Renal pelvis (tissue), 12 donors: ENCODE measurements at places on chromosomes 1 and 21. TPM values are rescaled to one million over a fixed set of nuclear protein-coding genes. Genes with fewer than 3 reads are reported as not detected.

GRCh38 chr1:184533915-184534314 lies 147.1 kb downstream of the C1orf21 start:
- DNase-seq, result no peak

- no peak for DNase-seq
These were observed 26.2 kb upstream of the LYST start for GRCh38 chr1:235892734-235893413.

DNA sequence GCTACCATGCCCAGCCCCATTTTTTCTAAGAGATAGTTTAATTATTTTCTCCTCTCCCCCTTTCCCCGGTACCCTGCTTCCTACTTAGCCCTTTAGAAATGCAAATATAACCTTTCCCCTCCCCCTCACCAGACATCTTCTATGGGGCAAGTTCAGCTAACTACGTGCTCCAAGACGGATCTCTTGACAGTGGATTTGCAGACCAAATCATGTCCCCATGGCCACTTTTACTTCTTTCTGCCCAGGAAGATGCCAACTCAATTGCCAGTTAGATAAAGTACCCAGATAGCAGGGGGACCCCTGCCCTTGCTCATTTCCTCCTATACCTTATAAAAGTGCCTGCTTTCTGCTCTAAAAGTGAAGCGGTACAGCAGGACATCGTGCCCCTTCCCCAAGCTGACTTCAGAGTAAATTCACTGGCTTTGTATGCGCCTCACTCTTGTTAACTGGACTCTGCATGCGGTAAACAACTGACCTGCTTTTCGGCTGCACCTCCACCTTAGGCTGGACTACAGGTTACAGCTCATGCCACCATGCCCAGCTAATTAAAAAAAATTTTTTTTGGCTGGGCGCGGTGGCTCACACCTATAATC lies 7.4 kb downstream of the DNAJC11 start:
- DNase-seq, result no peak

The PM20D1 gene
- polyA plus RNA-seq, result 0.31 TPM

- no peak for DNase-seq
These were observed 82.0 kb downstream of the OLFML3 start for GRCh38 chr1:114061121-114061830.

The SLC9A1 gene
- polyA plus RNA-seq, result 25.8 TPM

The SAMD11 gene
- polyA plus RNA-seq, result 67.8 TPM

The NCAM2 gene
- polyA plus RNA-seq, result 5.9 TPM

The RGS5 gene
- polyA plus RNA-seq, result 11.5 TPM

GRCh38 chr1:109290998-109291397 lies 8.1 kb upstream of the PSRC1 start:
- DNase-seq, result no peak

The NUDT4B gene
- polyA plus RNA-seq, result 2.3 TPM

DNA sequence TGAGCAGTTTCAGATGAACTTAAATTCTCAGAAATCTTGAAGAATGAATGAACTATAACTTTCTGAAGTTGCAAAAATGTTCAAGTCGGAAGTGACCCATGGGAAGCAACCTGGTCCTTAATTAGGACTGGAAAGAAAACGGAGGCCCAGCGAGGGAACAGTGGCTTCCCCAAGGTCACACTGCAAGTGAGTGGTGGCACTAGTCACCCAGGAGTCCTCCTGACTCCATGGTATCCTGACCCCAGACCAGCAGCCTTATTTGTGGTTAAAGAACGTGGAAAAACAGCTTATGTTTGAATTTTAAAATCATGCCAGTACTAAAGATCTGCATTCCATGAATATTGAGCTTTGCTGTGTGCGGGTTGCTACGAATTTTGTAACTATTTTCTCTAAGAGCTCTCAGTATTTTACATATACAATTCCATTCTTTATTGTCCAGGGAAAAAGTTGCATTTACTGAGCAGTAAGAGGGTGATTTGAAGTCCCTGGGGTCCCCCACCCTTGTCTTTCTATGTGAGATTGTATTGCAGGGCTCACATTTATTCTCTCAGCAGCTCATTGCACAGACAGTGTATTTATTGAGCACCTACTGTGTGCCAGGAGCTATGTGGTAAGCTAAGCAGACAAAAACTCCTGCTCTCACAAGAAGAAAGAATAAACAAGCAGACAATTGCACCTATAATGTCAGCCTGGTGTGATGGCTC lies 61.6 kb upstream of the ATP5PO start:
- DNase-seq, result no peak

DNA sequence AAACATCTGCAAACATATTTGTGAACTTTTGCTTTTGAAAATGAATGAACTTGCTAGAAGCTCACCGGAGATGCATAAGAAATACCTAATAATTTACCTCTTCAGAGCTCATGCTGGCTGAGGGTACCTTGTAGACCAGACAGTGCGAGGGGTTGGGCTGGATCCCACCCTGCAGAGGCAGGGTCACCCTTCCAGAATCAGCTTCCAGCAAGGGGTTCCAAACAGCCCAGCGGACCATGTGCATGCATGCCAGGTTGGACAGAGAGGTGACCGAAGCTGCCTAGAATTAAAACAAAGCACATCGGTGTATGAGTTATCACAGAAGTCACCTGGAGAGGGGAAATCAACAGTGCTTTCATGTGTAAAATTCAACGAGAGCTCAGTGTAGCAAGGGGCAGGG lies 59.2 kb downstream of the NPHP4 start:
- no peak for DNase-seq

The TCP10L gene
- 2.4 TPM for polyA plus RNA-seq

DNA sequence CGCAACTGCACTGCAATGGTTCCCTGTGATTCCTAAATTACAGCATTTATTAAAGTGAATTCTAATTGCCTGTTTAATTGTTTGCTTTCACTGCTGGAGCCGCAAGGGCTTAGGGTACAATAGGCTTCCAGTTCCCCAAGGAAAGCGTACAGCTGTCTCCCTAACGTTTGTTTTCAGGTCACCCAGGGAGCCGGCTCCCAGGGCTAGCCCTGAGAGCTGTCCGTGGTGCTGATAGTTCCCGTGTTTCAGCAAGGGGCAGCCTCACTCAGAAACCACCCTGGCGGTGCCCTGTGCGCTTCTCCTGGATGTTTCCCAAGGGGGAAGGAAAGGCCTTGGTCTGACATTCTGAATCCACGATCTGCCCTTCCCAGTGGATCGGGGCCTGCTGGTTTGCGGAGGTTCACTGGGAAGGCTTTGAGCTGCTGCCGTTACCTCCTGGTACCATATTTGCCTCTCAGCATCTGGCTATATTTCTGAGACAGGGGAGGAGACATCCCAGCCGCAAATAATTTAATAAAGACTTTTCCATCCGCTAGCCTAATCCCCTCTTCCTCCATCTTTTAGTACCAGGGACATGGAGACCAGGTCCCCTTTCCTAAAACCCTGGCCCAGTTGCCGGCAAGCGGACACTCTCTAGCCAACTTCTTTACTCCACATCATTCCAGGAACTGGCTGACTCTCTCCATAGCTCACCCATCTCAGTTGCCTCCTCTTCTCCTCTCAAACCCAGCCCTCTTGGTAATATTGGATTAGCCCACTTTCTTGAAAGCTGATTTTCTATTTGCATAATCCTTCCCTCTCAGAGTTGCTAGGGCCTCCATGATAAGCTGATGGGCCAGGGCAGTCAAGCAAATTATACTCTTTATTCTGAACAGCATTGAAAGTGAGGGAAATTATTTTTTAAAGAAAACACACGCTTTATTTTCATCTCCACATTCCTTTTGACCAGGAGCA lies 149.0 kb downstream of the IGSF21 start:
- peak; percentile 81 for DNase-seq

The CD1D gene
- 5.7 TPM for polyA plus RNA-seq

DNA sequence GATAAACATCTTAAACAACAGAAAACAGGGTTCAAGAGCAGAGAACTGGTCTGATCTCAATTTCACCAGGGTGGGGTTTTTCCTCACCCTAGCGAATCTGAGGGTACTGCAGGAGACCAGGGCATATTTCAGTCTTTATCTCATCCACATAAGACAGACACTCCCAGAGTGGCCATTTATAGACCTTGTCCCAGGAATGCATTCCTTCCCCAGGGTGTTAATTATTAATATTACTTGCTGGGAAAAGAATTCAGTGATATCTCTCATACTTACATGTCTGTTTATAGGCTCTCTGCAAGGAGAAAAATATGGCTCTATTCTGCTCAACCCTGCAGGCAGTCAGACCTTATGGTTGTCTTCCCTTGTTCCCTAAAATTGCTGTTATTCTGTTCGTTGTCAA lies 84.1 kb downstream of the LYPLAL1 start:
- no peak for DNase-seq

DNA sequence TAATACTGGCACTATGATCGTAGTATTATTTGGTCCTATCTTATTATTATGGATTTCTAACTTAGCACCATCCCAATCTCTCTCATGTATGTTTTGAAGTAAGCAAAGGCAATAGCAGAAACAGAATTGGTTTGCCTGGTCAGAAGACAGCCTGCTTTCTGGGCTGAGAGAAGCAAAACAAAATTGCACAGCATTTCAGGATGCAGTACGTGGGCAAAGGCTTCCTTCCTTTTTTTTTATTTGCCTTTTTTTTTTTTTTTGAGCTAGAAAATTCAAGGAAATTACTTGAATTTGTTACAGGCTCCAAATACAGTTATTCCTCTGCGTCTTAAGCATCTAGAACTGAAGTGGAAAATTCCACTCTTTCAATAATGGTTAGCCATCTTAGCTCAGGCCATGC lies 8.8 kb downstream of the CDA start:
- DNase-seq, result no peak

GRCh38 chr1:29505532-29506220 lies 269.4 kb downstream of the PTPRU start:
- no peak for DNase-seq
